Gastrocnemius medialis (tissue), 4 donors: ENCODE measurements at places on chromosomes 16 and 17.

DNA sequence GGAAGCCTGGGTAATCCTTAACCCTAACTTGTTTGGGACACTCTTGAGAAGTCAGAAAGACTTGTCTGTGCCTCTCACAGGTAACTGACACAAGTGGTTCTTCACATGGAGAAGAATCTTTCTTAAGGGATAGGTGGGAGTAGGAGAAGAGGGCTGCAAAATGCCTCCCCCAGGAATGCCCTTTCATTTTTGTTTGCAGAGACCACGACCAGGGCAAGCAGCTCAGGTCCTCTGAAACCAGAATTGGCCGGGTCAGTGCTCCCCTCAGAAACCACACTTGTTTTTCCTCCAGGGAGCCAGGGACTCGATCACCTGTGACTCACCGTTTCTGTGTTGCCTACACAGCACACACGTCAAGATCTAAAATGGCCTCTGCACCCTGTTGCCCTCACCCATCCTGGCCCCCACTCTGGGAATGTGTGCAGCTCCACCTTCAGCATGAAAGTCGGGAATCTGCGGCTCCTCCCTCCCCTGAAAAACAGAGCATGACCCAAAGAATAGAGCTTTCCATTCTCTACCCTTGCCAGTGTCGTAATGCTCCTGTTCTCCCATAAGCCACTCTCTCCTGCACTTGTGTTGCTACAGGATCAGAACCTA lies 36.1 kb downstream of the HNF1B start:
- no peak for DNase-seq

DNA sequence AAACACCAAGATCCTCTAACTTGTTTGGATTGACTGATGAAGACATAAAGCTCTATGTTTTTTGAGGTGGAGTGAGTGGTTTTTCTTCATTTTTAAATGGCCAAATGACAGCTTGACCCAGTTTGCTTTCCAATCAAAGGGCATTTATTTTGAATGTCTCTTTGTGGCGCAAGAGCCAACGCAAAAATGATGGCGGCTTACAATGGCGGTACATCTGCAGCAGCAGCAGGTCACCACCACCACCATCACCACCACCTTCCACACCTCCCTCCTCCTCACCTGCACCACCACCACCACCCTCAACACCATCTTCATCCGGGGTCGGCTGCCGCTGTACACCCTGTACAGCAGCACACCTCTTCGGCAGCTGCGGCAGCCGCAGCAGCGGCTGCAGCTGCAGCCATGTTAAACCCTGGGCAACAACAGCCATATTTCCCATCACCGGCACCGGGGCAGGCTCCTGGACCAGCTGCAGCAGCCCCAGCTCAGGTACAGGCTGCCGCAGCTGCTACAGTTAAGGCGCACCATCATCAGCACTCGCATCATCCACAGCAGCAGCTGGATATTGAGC lies 329 bp downstream of the NLK start:
- DNase-seq, result no peak

DNA sequence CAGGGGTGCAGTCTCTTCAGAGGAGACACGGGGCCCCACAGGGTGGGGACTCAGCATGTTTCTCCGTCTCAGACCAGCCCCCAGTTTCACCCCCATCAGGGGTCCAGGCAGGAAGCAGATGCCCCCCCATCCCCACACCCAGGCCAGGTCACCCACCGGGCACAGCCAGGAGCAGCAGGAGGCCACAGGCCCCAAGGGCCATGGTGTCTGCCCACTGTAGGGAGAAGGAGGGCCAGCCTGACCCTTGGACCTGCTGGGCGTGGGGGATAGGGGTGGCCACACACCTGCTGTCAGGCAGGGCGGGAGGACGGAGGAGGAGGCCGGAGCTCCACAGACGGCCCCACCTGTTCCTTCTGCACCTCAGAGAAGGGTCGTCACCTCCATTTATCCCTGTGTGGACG lies at the start of gene TPSG1:
TPSG1 (minus strand) TSS at position 218 of the 401 bp plus-strand sequence; CDS start at position 202, 16 bp downstream.
- DNase-seq, result no peak

DNA sequence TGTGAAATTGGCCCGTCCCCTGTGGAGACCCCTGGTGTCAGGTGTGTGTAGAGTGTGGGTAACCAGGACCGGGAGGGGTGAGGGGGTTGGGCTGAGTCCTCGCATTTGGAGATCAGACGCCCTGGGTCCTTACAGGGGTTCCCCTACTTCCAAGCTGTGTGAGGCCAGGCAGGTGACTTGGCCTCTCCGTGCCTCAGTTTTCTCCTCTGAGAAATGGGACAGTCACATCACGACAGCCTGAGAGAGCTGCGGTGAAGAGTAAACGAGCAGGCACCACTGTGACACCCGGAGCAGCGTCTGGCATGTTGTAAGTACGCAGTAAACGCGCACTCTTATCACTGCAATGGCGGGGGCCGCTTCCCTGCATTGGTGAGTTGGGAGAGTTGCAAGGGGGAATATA lies 152.5 kb upstream of the CIBAR2 start:
- no peak for DNase-seq

DNA sequence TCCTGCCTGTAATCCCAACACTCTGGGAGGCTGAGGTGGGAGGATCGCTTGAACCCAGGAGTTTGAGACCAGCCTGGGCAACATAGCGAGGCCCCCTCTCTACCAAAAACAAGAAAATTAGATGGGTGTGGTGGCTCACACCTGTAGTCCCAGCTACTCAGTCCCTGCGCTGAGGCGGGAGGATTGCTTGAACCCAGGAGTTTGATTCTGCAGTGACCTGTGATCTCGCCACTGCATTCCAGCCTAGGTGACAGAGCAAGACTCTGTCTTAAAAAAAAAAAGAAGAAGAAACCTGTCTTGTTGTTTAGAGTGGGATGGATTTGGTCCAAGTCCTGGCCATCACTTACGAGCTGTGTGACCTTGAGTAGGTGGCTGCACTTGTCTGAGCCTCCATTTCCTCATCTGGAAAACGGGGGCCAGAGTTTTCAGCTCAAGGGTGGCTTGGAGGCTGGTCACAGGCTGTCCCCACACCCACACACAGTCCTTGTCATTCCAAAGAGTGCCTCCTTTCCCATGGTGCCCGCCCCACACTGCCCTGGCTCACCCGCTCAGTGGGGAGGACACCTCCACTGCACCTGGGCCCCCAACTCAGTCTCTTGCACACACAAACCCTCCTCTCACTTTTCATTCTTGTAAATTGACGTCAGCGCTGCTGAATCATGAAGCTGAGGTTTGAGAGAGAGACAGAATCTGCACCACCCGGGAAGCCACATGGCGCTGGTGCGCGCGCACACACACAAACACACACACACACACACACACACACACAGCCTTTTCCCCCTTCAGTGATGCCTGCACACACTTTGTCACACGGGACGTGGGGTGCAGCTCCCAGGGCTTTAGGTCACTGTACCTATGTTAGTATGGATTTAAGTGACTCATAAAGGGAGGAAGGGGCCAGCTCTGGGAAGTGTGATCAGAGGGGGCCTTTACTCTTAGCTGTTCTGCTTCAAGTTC lies 4.2 kb downstream of the SOCS1 start:
- DNase-seq, result no peak

- no peak for DNase-seq
Measured at GRCh38 chr17:528253-528652, 175.6 kb upstream of the RPH3AL start.
